ENCODE measurements at places on chromosomes 6 and 20.

- no peak for DNase-seq
Observed at GRCh38 chr6:122130026-122130348, 269.5 kb upstream of the HSF2 start.

- DNase-seq = no peak
Observed at GRCh38 chr20:61726979-61727378, 338.7 kb downstream of the TAF4 start.

- DNase-seq = no peak
Observed at GRCh38 chr20:62339647-62340062, 27.5 kb downstream of the LAMA5 start.

DNA sequence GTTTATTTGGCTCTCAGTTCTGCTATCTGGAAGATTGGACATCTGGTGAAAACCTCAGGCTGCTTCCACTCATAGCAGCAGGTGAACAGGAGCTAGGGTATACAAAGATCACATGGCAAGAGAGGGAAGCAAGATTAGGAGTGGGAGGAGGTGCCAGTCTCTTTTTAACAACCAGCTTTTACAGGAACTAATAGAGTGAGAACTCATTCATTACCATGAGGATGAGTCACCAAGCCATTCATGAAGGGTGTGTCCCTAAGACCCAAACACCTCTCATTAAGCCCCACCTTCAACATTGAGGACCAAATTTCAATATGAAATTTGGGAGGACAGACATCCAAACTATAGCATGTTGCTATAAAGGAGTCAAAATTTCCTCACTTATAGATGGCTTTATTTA is 85.4 kb upstream of the HCRTR2 start:
- no peak for DNase-seq

GRCh38 chr20:35171753-35172433 is at the start of gene PROCR:
Gene PROCR, plus strand, starts transcription at chr20:35172072. Its CDS starts 83 bp downstream, at chr20:35172155.
- peak; percentile 23 for DNase-seq
